ENCODE measurements at places on chromosomes 2 and 18.
A peak's percentile ranks its signal among the peaks of the same experiment; 100 is the strongest.

DNA sequence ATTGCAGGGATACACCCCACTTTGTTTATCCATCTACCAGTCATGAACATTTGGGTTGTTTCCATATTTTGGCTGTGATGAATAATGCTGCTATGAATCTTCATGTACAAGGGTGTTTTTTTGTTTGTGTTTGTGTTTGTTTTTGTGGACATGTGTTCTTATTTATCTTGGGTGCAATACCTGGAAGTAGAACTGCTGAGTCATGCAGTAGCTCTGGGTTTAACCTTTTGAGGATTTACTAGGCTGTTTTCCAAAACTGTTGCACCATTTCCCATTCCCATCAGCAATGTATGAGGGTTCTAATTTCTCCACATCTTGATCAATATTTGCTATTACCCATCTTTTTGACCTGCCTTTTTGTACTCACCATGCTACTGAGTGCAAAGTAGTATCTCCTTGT, 140.0 kb upstream of the CYP1B1 start:
- DNase-seq = no peak

GRCh38 chr2:16948710-16949109, 283.1 kb upstream of the CYRIA start:
- no peak for DNase-seq

- no peak for DNase-seq
These were observed 123.4 kb downstream of the VAPA start for GRCh38 chr18:10037181-10037580.

DNA sequence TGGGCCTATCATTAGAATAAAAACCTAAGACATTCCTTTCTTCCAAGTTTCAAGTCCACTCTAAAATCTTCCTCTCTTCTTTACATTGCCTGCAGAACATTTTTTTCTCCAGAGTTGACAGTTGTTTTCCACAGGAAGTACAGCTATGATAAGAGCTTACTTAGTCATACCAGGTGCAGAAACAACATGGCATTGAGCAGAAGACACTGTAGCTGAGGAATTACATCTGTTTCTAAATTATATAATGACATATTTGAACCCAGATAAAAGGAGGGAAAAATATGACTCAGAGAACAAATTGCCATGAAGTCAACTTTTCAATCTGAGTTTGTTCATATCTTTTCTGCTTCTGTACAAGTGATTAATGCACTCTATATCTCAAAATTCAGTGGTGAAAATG, 30.2 kb downstream of the CMPK2 start:
- no peak for DNase-seq

DNA sequence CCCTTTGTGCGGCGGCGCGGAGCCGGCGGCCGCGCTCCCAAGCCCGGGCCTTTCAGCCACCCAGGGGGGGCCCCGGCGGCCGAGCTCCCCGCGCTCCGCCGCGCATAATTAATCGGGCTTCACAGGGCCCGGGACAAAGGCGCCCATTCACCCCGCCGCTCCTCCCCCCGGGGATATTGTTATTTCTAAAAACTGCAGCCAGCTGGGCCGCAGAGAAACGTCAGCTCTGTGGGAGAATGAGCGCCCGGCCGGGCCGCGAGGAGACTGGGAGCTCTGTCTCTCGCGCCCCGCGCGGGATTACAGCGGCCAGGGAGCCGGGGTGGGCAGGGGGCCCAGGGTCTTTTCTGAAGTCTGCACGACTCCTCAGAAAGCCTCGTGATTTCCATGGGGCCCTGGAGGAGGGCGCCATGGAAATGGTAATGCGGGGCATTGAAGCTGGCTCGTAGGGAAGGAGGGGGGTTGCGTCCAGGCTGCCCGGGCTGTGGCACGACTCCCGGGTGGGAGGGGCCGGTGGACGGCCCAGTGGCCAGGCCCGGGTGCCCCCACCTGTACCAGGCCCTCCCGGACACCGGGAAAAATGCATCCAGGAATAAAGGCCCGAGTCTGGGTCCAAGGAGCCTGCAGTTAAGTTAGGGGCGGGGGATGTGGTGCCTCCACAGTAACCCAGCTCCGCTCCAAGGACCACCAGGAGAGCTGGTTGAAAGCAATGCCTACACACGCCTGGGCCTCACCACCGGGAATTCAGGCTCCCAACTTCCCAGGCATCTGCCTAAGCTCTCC, 125.3 kb downstream of the ZFP36L2 start:
- DNase-seq = no peak

- no peak for DNase-seq
These were observed 98.8 kb downstream of the RIF1 start for GRCh38 chr2:151508519-151508918.

- DNase-seq = no peak
These were observed 163.4 kb downstream of the BCL2 start for GRCh38 chr18:63155910-63156773.

GRCh38 chr2:218985325-218986091, 524 bp upstream of the FEV start:
- DNase-seq = no peak

DNA sequence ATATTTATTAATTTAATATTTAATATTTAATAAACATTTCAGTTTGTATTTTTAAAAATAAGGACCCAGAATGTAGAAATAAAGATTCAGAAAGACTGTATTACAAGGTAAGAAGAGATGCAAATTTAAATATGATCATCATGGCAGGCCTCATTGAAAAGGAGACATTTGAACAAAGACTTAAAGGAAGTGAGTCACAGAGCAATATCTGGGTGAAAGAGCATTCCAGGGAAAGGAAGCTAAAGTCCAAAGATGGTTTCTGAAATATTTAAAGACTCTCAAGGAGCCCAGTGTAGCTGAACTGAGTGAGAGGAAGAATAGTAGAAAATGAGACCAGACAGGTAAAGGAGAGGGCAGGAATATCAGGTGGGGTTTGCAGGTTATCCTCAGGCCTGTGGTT, 5.9 kb downstream of the SCYGR4 start:
- DNase-seq = no peak

DNA sequence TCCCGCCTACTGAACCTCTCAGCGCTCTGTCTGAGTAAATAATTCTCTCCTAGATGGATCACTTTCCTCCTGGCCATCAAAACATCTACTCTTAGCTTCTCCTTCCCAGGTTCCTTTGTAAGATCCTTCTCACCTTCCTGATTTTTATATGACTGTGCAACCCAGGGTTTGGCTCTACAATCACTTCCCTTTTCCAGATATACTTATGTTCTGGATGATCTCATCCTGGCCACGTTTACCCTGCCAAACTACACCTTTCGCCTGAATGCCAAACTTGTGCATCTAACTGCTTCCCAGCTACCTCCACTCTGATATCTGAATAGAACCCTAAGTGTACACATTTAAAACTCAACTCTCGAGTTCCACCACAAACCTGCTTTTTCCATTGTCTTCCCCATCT, 290.5 kb upstream of the REV1 start:
- DNase-seq = no peak

DNA sequence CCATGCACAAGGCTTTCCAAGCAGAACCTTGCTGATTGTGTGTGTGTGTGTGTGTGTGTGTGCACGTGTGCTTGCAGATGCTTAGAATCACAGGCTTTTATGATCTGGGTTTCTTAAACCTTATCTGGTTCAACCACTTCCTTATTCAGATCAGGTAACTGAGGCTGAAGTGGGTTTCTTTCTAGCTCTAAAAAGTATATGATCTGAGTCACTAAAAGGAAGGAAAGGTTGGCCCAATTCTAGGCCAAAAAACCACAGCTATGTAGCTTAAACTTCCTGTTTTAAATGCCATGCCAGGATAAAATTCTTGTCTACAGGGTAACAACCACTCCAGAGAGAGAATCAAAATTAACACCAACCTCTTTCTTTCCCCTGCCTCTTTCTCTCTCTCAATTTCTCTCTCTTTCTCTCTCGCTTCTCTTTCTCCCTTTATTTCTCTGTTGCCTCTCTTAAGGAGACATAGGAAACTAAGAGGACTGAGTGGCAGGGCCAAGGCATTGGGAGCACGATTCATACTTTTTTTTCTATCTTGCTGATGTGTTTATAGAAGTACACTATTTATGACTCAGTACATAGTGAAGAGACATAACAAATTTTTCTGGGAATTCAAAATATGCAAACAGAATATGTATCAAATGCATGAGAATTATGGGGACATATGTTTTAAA, 140.3 kb downstream of the TRIB2 start:
- no peak for DNase-seq

DNA sequence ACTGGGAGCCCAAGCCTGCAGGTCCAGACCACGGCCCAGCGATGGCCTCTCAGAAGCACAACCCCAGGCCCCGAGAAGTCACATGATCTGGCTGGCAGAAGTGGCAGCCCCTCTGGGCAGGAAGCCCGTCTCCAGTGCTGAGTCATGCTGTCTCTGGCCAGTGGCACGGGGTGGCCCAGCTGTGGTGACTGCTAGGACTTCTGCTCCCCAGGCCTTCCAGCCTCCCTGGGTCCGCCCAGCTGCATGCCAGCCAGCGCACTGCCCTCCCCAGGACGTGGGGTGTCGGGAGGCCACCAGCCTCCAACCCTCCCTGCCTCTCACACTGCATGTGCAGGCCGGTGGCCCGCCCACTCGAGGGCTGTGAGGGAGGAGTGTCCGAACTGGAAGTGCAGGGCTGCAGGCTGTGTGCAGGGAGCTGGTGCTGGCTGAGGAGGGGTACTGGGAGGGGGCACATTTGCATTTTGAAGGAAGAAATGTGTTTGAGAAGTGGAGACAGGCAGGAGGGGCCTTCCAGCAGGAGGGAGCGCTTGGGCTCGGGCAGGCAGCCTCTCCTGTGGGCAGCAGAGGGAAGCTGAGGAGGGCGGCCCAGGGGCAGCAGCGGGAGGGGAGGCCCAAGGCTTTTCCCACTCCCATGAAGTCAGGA, 17.0 kb upstream of the HPCAL1 start:
- DNase-seq = no peak

- no peak for DNase-seq
These were observed 19.5 kb downstream of the RBKS start for GRCh38 chr2:27870724-27871123.

DNA sequence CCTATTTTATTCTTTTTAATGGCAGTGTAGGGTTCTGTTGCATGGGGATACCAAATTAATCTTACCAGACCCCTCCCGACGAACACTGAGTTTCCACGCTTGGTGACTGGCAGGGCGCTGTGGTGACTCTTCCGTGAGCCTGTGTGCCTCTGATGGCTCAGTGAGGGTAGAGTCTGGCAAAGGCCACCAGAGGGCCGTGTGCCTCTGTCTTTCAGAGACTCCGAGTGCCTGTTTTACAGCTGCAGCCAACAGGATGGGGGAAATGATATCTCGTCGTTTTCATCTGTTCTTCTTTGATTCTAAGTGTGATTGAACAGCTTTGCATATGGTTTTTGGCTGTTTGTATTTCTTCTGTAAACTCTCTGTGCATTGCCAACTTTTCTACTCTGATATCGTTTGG, 99.8 kb downstream of the ZNF236 start:
- DNase-seq = peak; percentile 12

DNA sequence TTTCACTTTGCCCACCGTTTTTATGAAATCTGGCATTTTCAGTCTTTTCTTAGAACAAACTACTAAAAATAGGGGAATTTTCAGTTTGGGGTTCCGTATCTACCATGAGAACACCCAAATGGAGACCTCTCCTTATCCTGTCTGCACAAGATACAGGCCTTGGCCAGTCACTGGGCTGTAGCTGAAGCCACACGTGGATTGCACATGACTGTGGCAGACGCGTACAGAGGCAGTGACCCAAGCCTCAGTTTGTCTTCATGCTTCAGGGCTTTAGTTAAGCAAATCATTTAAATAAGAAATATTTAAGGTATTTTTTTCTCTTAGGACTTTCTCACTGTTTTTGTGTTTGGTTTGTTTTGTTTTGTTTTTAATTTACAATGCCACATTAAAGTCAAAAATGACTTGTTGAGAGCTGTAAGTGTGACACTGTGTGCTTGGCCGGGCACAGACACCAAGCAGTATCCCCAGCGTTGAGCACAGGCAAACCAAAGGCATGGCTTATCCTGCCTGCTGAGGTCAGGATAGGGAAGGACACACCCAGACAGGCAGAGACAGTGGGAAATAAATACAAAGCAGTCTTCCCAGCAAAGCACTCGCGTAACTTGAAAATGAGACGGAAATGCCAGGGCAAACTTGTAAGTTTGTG, 53.3 kb downstream of the TRAPPC12 start:
- DNase-seq = no peak

DNA sequence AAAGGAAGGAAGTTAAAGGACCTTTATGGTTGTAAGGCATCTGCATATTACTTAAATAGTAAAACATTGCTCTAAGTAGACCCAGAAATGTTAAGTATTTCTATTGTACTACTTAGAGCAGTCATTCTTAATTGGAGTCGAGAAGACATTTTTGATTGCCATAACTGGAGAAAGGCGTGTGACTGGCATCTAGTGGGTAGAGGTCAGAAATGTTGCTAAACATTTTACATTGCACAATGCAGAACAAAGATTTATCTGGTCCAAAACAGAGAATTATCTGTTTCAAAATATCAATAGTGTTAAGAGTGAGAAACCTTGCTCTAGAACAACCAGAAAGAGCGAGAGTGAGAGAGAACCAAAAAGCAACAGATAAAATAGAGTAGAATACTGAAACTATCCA, 23.3 kb upstream of the ROCK1 start:
- DNase-seq = no peak

DNA sequence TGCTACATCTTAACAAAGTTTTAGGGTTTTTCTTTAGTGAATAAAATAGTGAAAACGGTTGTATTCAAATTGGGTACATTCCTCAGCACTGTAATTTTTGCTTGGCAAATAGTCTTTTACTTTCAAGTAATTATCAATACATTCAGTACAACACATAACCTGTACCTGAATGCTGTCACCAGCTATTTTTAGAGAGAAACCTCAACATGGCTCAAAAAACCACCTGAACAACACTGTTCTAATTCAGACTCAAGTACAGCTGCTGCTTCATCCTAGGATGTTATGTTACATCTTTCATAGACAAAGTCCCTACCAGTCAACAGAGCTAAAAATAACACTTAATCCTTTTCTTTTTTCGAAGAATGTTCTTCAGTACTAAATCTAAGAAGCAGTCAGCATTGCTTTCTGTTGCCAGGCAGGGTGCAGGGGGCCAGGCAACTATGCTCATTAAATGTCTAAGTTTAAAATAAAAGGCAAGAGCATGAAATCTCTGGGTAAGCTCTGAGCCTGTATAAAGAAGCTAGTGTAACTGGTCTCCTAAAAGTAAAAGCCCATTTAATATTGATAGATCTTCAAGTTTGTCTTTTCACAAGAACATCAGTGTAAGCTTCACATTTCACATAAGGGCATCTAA, 20.5 kb downstream of the PDIA6 start:
- no peak for DNase-seq

DNA sequence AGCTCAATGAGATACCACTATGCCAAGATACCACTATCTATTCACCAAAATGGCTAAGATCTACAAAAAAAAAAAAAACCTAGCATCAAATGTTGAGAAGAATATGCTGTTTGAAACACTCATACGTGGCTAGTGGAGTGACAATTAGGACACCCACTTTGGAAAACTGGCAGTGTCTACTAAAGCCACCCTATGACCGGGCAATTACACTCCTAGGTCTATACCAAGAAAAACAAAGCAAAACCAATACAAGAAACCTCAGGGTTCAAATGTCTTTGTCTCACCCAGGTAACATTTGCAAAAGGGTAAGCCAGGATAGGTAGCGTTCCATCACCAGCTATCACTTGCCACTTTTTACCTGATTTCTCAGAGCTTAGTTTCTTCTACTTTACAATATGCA, 123.6 kb upstream of the CAB39 start:
- no peak for DNase-seq
